ENCODE measurements at places on chromosomes 12 and 14.

DNA sequence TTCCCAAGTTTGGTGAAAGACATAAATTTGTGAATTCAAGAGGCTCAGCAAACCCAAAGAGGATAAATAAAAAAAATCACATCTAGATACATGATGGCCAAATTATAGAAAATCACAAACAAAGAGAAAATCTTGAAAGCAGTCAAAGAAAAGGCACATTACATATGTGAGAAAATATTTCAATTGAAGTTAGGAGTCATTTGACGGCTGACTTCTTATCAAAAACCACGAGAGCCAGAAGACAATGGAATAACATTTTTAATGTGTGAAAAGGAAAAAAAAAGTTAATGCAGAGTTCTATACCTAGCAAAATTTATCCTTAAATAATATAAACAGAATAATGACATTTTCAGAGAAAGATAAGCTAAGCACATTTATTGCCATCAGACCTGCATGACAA is 307.0 kb downstream of the C12orf75 start:
- no peak for DNase-seq

GRCh38 chr14:66380143-66380542 is 106.0 kb upstream of the CCDC196 start:
- no peak for DNase-seq

DNA sequence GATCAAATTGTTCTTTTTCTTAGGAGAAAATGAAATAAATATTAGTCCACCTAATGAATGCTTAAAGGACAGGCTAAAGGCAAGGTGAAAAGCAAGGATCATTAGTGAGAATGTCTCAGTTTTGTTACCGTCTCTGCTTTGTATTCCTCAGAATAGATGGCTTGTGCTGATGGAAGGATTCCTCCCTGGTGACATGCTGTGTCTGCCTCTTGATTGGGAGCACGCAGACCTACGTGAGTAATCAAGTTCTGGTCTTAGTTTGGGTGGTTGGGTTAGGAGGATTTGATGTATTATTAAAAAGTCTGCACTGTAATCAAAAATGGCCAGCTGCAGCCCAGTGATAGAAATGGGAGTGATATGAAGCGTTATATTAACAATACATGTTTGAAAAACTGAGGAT is 78.8 kb upstream of the RTL1 start:
- no peak for DNase-seq

GRCh38 chr14:86774916-86775315 is 1218.1 kb downstream of the GALC start:
- no peak for DNase-seq

DNA sequence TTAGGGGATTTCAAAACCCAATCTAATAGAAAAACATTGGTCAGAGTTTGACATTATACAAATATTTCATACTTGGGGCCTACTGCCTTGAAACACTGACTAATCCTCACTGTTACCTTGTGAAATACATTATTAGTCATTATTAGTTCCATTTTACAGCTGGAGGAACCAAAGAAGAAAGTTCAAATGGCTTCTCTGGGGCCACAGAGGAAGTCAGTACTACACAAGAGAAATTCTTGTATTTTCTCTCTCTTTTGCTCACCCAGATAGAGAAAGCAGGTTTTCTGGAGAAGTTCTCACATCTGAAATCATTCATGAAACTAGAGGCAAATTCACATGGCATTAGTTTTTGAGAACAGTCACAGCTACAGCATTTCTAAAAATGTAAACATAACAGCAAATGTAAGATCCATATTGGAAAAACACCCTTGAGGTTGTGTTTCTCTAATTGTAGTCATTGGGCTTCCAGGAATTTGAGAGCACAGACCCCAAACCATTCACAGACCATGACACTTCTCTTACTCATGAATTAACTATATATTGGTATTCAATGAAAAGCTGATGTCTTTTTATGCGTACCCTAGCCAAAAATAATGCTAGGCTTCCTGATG is 83.0 kb downstream of the LLPH start:
- no peak for DNase-seq

DNA sequence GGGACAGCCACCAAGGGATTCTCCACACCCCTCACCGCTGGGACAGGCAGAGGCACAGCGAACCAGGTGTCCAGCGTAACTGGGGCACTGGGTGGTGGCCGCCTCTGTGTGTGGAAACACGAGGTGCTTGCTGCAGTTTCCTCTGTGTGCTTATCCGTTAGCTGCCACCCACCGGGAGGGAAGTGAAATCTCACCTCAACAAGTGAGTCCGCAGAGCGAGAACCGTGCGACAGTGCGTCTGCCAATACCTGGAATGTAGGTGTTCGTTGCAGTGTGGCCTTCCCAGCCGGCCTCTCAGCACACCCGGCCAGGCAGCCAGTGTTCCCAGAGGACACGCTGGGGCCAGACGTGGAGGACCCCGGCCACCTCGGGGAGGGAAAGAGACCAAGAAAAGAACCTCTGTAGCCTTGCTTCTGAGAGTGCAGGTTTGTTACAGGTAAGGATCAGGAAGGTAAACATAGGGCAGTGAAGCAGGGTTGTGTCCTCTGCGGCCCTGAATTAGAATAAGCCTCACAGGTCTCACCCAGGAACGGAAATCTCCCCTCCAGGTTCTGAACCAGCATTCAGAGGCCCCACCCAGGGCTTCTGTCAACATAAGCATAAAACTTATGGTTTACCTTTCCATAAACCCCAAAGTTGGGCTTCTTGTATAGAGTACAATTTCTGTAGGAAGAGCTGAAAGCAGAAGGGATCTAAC is 1.5 kb downstream of the BCL2L14 start:
- no peak for DNase-seq

DNA sequence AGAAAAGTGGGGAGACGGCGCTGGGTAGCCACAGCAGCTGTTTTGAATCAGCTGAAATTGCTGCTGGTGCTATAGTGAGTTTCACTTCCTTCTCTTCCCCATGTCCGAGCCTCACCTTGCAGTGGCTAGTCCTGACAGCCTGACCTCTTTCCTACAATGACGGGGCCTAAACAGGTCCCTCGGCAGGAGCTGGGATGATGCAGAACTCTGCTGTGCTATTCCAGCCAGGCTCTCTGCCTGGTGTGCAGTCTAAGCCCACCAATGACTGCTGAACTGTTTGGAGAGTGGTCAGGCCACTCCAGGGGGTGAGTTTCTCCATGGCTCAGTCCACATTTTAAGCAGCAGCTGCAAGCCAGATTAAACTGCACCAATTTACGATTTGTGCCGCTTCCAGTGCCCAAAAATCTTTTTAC is 207.3 kb downstream of the TTC7B start:
- no peak for DNase-seq

- no peak for DNase-seq
Measured at GRCh38 chr12:71161591-71161990, 3.8 kb upstream of the TSPAN8 start.

- DNase-seq: no peak
Measured at GRCh38 chr12:87231818-87232217, 797.4 kb downstream of the C12orf50 start.

- no peak for DNase-seq
Measured at GRCh38 chr12:114141921-114142564, 175.9 kb upstream of the RBM19 start.

DNA sequence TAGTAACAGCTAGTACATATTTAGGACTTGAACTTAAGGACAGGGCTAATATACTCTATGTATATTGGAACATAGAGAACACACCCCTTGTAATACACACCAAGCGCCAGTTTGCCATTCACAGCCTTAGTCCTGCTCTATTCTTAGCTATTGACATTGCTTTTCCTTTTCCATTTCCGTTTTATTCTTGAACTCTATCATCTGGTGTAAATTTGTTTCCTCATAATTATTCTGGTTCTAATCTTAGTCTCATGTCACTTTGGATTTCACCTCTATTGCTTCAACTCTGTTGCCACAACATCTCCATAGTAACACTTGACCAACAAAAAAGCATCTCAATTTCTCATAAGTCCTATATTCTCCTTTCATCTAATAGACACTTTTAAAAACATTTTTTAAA is 225.7 kb downstream of the PHLDA1 start:
- DNase-seq: no peak

DNA sequence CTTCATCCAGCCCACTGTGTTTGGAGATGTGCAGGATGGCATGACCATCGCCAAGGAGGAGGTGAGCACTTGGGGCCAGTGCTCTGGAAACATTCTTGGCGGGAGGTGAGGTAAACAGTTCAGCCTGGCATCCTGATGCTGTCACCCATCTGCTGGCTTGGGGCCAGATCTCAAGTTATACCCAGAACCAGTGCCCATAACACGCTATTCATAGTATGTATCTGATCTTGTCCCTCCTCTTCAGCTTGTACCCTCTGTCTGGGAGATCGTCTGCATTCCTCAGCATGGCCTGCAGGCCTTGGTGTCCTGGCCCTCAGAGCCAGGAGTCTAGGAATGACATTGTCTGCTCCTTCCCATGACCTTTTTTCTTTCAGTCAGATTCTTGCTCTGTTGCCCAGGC is 31.4 kb downstream of the ALDH2 start:
- DNase-seq: no peak

GRCh38 chr14:90484291-90484690 is 87.5 kb downstream of the CALM1 start:
- no peak for DNase-seq

DNA sequence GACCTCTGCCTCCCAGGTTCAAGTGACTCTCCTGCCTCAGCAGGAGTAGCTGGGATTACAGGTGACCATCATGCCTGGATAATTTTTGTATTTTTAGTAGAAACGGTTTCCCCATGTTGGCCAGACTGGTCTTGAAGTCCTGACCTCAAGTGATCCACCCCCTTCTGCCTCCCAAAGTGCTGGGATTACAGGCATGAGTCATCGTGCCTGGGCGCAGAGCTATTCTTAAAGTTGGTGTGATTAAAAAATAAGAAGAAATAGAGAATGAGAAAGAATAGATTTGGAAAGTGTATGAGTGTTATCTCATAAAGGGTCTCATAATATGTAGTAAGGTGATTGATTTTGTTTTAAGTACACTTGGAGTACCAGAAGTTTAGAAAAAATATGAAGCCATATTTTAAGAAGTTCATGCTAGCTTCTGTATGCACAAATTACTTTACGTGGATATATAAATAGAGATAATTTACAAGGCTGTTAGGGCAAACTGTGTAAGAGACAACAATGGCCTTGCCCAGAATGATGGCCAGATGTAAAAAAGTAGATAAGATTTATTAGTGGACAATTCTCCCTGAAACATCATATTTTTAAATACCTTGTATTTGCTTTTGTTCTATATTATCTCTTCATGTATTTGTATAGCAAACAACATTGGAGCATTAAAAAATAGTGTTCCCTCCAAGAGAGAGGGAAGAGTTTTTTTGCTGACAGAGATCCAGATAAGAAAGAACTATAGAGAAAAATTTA is 1108.5 kb downstream of the SLC16A7 start:
- no peak for DNase-seq

GRCh38 chr12:96701856-96702255 is 205.2 kb upstream of the NEDD1 start:
- no peak for DNase-seq

DNA sequence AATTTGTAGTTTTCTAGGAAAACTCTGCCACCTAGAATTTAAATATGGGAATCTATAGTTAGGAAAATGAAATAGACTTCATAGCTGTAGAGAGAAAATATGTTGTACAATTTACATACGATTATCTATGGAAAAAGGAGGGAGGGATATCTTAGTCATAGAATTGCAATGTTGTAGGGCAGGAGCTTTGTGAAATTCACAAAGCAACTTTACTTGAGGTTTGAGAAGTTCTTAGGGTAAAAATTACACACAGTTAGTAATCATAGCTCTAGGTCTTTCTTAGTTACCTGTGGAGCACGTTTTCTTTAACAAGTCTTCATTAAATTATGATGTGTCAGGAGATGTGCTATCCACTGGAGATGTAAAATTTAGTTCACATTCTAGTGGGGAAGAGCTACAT is 61.4 kb upstream of the DBX2 start:
- DNase-seq: no peak

DNA sequence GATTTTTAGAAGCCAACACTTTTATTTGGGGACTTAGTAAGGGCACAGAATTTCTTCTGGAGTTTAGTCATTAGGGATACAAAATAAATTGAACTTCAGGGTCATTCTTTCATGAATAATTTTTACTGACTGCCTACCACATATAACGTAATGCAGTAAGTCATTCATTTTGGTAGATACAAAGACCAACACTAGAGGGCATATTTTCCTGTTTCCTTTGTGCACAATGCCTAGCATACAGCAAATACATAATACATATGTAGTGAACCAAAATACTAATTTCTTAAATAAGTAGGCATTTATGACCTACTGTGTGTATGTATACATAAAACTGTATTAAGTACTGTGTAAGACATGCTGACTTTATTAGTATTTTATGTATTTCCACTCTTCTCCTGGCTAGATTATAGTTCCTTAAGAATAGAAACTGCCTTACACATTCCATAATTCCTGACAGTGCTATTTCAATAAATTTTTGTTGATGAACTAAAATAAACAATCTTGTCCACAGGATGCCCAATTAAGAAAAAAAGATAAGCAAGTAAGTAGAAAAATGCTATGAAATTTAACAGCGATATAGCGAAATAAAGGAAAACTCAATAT is 47.9 kb downstream of the PPP1R12A start:
- DNase-seq: no peak

DNA sequence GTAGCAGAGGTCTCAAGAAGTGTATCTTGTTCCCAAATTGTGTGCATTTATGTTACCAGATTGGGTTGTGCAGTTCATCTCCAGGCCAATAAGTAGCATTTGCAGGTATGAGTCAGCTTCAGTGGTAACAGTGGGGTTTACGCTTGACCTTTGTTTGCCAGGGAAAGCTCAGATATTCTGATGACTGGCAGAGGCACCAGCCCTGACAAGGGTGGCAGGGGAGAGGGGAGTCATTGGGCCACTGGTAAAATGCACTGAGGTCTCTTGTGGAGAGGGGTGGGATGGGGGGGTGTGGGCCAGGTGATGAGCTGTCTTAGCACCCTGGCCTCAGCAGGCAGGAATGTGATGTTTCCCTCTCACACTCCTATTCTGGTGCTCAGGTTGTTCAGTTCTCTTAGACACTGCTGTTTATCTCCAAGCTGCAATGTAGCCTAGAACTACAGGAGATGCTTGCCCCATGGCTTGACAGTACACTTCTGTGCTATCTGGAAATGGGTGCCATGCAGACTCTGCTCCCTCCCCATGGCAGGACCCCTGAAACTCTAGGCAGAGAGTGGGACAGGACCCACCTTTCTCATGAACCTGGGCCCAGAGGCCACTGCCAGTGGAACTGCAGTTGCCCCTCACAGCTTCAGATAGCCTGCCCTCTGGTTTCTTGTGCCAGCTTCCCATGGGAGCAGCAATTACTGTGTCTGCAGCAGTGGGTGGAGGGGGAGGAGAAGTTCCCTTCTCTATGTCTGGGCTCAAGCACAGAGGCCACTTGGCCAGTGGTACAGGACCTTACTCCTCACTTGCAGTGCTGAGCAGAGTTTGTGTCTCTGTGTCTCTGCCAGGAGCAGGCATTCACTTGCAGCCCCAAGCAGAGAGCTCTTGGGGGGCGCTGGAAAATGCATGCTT is 31.9 kb downstream of the USP15 start:
- no peak for DNase-seq

DNA sequence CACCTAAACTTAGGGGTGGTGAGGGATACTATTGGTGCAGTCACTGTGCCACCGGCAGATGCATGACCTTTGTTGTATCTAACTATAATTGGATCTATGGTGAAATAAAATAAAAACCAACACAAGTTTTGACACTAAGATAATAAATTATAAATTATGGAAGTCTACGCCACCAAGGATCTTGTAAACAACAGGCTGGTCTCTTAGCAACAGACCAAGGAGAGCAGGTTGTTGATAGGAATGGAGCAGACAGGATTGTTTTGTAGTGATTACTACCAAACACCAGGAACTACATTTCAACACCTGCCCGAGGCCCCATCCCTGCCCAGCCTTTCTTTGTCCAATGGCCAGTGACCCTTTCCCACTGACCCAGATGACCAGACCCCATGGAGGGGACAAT is 1178.0 kb downstream of the VRK1 start:
- no peak for DNase-seq

GRCh38 chr14:54193871-54194270 is 202.9 kb upstream of the CDKN3 start:
- no peak for DNase-seq

Data from D721Med (cell line).